Activated CD4-positive, CD25-positive, alpha-beta regulatory T cell treated with anti-CD3 and anti-CD28 coated beads, Interleukin-2, amount 50 U/mL, for 24 hours (primary cell): ENCODE measurements at places on chromosomes 7 and 10.
A peak's percentile ranks its signal among the peaks of the same experiment; 100 is the strongest.

GRCh38 chr7:115680921-115681320 is 349.6 kb downstream of the TFEC start:
- ATAC-seq: no peak

- peak; percentile 86 for ATAC-seq
Observed at GRCh38 chr10:110671788-110672579, 27.8 kb downstream of the RBM20 start.

- ATAC-seq: no peak
Observed at GRCh38 chr7:28315565-28316410, 96.5 kb upstream of the CREB5 start.

DNA sequence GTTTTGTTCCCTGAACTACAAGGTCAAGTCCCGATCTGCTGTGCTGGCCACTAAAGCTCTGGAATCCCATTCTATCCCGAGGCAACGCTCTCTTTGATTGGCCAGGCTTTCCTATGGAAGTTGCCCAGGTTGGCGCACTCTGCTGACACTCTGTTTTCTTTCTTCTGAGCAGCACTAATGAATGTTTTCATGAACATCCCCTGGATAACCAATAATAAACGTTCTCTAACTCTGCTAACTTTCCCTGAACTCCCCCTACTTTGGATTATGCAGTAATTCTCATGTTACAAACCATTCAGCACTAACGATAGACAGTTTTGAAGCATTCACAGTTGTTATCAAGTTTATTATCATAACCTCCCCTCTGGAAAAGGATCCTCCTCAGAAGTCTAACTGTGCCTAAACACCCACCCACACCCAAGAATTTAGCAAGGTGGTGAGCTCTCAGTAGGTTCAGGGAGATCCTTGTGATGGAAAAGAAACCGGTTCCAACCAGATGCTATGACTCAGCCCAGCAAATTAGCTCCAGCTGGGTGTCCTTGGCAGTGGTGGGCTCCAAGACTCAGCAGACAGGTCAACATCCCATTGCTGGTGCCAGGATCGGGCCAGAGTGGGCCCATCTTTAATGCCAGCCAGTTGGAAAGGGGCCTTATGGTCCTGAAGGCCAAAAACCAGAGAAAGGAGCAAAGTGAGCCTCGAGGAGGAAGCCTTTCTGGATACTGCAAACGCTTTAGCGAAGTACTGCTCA is 68.4 kb downstream of the CREB3L2 start:
- no peak for ATAC-seq

- no peak for ATAC-seq
Observed at GRCh38 chr7:41698726-41699125, 4.2 kb downstream of the INHBA start.

DNA sequence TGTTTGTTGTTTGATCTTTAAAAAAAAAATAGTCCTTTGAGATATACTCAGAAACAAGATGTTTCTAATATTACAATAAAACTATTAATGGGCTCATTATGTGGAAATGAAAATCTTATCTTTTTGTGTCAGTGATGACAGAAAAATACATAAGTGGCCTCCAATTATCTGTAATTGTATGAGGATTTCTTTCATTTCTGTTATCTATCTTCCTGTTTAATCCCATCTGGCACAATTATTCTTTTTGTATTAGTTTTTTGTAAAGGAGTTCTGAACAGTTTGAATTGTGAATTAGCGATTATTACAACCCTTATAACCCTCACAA is 270.8 kb downstream of the BBS9 start:
- ATAC-seq: no peak

DNA sequence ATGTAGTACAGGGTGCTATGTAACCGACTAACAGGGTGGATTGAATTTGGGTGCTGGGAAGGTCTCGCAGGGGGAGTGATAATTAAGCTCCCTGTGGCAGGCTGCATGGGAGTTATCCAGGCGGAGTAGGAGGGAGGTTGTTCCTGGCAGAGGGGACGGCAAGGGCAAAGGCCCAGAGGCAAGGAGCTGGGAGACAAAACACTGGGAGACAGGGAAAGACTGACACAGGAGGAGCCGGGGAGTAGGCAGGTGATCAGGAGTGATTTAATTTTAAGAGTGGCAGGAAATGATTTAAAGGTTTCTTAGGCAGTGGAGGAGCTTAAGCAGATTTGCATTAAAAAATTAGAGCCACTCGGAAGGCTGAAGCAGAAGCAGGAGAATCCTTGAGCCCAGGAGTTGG is 40.7 kb upstream of the LEP start:
- ATAC-seq: no peak

GRCh38 chr7:108592646-108593201 is 23.1 kb downstream of the DNAJB9 start:
- ATAC-seq: no peak

DNA sequence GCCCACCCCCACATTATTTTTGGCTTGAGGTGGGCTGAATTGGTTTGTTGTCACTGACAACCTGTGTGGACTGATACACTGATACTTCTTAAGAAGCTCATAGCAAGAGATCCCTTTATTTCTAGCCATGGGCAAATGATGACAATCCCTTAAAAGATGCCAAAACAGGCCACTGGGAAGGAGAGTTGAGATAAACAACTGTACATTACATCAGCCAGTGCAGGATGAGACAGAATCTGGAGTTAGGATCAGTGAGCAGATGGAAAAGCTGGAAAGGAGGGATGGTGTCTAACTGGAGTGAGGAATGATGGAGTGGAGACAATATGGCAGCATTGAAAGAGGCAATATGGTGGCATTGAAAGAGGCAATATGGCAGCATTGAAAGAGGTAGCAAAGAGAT is 195.9 kb upstream of the LYZL2 start:
- no peak for ATAC-seq

DNA sequence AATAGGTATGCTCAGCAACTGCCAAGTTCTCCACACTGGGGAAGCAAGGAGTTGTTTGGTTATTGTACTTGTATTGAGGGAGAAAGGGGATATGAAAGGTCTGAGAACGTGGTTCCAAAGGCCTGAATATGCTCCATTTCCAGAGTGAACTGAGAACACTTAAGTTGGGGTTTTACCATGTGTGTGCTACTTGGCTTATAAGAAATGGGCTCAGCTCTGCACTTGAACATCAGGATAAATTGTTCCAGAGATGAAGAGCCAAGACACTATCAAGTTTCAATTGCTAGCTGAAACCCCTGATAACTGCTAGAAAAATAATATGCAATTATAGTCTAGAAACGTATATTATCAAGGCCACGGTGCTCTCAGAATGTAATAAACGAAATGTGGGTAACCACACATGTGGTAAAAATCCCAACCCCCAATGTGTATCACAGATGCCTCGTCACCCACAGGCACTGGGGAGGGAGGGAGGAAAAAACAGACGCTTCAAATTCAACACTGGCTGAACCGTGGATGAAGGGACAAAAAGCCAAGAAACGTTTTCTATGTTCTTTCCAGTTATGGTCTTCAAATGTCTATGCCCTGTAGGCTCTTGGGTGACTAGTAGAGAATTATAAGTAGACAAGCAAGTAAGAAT is 16.3 kb downstream of the ELMO1 start:
- ATAC-seq: peak; percentile 21

DNA sequence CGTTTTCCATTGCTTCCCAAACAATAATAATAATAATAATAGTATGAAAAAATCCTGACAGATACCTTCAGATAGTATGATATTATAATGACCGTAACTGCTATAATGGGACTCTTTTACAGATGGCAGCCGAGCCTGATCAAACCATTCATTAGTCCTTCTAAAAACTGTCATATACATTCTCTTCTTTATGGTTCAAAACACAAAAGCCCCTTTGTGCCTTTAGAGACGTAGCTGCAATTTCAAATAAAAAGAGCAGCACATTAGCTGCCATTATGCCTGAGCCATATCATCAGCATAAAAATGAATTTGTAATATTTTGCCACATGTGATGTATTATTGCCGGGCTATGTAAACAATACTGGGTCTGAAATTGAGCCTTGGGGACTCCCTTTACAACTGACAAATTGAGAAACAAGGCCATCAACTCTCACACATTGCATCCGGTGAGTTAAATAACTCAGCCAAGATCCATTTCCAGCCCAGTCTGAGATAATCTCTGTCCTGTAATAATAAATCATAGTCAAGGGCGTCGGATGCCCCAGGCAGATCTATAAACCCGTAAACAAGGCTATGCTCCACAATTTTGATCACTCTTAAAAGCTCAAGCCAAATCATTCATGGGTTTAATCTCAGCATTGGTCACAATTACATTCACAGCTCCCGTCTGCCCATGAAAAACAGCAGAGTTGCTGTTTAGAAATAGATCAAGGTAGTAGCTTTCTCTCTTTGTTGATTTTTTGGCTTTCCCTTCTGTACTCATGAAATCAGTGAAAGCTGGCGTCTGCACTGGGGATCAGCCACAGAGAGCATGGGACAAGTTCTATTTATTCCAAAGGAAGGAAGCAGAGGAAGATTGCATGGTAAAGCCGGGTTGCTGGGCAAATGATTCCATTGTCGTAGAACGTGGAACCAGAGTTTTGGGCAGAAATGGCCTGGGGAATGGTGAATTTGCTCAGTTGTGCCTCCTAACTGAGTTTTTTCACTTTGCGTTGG is 150.1 kb upstream of the BMPER start:
- ATAC-seq: no peak

DNA sequence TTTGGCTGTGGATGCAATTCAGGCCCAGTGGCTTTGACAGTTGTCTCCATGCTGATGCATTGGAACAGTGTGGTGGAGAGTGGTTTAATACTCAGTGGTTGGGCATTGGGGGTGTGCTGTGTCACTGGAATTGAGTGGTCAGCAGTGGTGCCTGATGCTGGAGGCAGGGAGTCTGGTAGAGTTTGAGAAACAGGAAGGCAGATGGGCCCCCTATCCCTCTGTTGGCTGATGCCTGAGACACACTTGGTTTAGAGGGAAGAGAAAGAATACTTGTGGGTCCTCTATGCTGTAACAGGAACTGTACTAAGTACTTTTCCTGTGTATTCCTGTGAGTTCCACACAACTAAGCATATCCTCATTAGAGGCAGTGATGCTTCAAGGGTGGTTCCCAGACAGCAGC is 55.4 kb downstream of the EEPD1 start:
- no peak for ATAC-seq

- peak; percentile 80 for ATAC-seq
Observed at GRCh38 chr10:50508315-50509051, 115.3 kb downstream of the SGMS1 start.

DNA sequence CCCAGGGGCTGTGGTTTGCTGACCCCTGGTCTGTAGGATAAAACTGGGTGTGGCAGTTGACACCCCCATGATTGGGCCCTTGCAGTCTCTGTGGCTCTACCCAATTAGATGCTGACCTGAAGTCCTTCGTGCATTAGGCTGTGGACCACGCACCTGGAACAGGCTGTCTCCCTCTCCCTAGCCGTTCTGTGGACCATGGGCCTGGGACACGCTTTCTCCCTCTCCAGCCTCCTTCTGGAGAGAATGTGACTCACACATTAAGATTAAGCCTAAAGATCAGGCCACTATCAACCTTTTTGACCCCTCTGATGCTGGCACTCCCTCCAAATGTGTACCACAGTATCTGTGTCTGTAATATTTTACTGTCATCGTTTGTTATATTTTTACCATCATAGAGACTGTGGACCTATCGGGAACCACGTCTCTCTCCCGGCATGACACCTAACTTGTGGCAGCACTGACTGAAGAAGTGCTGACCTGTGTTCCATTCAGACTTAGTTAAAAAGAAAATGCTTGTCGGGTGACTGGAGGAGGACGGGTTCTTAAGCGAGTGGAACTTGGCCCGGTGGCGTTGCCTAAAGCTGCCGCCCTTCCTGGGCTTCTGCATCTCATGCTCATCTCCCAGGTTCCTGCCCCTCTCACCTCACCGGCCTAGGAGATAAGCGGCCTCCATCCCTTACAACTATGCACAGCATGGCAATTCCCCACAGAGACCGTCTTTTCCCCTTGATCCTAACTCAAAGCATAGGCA is 92.8 kb downstream of the WDR37 start:
- no peak for ATAC-seq

- ATAC-seq: no peak
Observed at GRCh38 chr7:423312-424260, 96.1 kb downstream of the PDGFA start.

DNA sequence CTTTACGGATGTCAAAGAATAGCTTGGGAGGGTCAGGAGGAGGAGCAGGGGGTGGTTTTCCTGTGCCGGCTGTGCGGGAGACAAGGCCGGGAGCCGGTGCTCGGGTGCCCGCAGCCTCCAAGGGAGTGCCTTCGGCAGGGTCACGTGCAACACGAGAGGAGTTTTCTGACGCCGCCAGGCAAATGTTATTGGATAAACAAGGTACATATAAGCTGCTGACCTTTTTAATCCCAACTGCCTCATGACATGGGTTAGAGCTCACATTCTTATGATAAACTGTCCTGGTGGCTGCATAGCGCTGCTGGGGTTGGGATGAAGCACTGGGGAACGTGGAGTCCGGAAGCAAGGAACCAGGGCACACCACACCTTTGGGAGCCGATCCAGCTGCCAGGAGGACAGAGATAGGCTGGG is 124.8 kb upstream of the PDLIM1 start:
- ATAC-seq: no peak

- no peak for ATAC-seq
Observed at GRCh38 chr7:5222841-5223411, 32.9 kb downstream of the WIPI2 start.

- ATAC-seq: no peak
Observed at GRCh38 chr7:19448091-19448490, 260.7 kb downstream of the POLR1F start.

- no peak for ATAC-seq
Observed at GRCh38 chr7:3200504-3200903, 100.5 kb upstream of the SDK1 start.

DNA sequence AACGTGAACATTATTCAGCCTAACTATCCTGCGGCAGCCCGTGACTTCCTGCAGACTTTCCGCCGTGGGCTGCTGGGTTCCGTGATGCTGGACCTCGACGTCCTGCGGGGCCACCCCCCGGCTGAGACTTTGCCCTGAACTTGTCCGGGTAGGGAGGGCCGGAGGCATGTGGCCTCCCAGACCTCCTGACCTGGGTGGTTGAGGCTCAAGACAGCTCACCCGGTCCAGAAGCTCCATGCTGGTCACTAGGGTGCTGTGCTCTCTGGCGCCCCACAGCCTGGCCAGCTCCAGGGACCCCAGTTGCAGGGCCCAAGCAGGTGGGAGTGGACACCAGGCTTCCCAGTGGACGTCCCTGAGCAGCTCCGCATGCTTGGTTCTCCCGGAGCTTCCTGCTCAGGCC is 4.4 kb downstream of the SPRN start:
- no peak for ATAC-seq

DNA sequence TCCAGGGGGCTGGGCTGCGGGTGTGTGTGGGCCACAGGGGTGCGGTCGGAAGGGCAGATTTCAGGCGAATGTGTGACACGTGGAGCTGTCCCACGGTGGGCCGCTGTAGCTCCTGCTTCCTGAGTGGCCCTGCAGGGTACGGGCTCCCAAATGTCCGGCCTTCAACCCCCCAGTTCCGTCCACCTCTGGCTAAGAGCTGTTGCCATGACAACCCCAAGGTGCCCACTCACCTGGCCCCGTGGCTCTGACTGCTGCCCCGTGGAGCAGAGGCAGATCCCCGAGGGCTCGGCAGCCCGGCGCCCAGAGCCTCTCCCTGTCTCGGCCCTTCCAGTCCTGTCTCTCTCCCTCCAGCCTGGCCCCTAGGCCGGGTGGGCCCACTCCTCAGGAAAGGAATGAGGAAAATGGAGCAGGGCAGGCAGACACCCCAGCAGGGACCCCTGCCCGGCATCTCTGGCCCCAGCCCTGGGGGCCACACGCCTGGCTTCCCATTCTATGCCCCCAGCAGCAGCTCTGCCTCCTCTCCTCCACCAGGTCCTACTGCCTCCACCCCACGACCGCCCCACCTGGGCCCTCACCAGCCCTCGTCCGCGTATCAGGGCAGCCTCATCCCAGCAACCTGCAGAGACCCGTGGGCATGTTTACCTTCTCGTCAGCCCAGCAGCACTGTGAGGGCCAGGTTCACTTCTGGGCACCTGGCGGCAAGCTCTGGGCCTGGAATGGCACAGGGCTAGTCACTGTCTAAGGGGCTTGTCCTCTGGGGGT is 215.6 kb downstream of the ELFN1 start:
- no peak for ATAC-seq
